SJSA1 (cell line): ENCODE measurements at places on chromosomes 7 and 10. TPM values are rescaled to one million over a fixed set of nuclear protein-coding genes. Genes with fewer than 3 reads are reported as not detected.
A peak's percentile ranks its signal among the peaks of the same experiment; 100 is the strongest.

DNA sequence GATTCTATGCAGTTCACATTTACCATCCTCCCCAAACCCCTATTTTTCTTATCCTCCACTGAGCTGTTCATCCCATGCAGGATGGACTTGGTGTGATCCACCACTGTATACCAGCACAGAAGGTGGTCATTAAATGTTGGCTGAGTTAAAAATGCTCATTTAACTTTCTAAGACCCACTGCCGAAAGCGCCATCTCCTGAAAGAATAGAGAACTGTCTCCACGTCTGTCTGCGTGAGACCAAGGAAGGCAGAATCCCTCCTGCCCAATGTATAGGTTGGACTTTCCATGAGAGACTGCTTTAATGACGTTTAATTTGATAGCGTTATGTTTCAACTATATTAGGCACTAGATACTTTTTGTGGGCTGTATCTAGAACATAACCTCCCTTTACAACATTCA is 124.3 kb downstream of the GPAM start:
- no peak for DNase-seq

- DNase-seq = no peak
Observed at GRCh38 chr7:100859856-100860255, 7.3 kb upstream of the TRIP6 start.

- no peak for DNase-seq
Observed at GRCh38 chr7:2213551-2214215, 19.1 kb downstream of the MAD1L1 start.

DNA sequence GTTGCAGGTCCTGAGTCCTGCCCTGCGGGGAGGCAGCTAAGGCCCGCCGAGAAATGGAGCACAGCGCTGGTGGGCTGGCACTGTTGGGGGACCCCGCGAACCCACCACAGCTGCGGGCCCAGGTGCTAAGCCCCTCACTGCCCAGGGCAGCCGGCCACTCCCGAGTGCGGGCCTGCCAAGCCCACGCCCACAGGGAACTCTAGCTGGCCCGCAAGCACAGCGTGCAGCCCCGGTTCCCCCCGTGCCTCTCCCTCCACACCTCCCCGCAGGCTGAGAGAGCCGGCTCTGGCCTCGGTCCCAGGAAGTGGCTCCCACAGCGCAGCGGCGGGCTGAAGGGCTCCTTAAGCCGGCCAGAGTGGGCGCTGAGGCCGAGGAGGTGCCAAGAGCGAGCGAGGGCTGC is 3.5 kb upstream of the NSMCE4A start:
- DNase-seq = no peak

DNA sequence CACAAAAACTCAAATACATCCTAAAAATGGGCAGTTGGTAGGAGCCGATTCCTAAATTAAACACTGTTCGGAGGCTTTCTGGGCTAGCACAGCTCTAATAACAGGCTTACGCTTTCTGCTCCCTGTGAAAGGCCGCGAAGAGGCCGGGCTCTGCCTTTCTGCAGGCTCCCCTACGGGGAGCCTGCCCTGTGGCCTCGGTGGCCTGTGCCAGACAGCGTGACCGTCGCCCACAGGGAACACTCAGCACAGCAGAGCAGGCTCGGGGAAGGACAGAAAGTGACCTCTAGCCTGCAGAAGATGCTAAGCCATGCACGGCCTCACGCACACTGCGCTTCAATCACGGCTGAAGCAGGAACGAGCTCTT is 64.2 kb downstream of the DIP2C start:
- DNase-seq = no peak

GRCh38 chr10:125661941-125662515 is 20.9 kb downstream of the TEX36 start:
- DNase-seq = no peak

- DNase-seq = no peak
Observed at GRCh38 chr7:44261240-44261639, 60.5 kb downstream of the YKT6 start.

DNA sequence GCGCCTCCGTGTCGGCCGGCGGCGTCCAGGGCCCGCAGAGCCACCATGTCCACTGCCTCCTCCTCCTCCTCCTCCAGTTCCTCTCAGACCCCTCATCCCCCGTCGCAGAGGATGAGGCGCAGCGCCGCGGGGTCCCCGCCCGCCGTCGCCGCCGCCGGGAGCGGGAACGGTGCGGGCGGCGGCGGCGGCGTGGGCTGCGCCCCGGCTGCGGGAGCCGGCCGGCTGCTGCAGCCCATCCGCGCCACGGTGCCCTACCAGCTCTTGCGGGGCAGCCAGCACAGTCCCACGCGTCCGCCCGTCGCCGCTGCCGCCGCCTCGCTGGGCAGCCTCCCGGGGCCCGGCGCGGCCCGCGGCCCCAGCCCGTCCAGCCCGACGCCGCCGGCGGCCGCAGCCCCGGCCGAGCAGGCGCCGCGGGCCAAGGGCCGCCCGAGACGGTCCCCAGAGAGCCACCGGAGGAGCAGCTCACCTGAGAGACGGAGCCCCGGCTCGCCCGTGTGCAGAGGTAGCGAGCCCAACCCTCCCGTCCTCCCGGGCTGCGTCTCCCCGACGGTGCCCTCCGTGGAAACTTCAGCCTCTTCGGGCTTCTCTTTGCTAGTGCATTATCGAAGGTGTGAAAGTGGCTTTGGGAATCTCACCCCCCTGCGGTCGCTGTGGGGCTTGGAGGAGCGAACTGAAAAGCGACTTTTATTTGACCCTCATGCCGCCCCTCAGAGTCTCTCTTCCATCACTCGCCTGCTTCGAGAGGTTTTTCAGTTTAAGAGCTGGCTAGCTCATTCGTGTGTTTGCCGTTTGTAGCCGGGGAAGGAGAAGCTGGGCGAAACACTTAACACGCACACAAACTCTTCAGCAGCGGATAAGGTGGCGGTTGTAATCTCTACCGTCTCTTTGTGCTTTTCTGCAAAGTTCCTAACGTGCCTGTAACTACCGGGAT is 975 bp downstream of the GLCCI1 start:
- DNase-seq = peak; percentile 46

DNA sequence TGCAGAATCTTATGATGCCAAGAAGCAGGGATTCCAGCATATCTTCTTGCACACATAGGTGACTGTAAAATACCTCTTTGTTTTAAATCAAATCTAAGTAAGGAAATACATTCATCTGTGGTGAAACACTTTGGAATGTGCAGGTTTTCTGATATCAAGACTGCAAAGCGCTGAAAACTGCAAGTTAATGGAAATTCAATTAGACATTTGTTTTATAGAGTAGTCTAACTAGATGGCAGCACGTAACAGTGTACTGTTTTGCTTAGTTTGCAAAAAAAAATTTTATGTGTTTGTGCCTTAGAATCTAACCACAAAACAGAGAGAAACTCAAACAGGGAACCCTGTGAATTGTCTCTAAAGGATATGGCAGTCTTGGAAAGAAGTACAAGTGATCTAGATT is 259.2 kb downstream of the HDAC9 start:
- DNase-seq = no peak

DNA sequence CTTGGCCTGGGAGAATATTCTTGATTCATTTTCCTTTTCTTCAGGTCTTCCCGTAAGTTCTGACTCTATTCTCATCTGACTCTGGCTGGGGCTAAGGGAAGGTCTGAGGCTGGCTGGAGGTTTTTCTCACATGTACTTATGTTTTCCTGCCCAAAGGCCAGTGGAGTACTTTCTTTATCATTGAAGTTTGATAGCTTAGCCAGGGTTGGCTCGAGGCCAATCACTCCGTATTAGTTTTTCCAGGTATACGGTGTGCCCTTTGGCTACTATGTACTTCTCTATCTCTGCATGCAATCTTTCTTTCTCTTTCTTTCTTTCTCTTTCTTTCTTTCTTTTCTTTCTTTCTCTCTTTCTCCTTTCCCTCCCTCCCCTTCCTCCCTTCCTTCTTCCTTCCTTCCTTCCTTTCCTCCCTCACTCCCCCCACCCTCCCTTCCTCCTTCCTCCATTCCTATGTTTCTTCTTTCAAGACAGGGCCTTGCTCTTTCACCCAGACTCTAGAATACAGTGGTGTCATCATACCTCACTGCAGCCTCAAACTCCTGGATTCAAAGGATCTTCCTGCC is 26.8 kb upstream of the VKORC1L1 start:
- DNase-seq = no peak

GRCh38 chr7:131238347-131238931 is 89.2 kb upstream of the MKLN1 start:
- DNase-seq = no peak

- DNase-seq = no peak
Observed at GRCh38 chr7:106482091-106482490, 178.9 kb downstream of the CCDC71L start.

- DNase-seq = peak; percentile 86
Observed at GRCh38 chr7:66281678-66282590, 76.8 kb downstream of the TPST1 start.

DNA sequence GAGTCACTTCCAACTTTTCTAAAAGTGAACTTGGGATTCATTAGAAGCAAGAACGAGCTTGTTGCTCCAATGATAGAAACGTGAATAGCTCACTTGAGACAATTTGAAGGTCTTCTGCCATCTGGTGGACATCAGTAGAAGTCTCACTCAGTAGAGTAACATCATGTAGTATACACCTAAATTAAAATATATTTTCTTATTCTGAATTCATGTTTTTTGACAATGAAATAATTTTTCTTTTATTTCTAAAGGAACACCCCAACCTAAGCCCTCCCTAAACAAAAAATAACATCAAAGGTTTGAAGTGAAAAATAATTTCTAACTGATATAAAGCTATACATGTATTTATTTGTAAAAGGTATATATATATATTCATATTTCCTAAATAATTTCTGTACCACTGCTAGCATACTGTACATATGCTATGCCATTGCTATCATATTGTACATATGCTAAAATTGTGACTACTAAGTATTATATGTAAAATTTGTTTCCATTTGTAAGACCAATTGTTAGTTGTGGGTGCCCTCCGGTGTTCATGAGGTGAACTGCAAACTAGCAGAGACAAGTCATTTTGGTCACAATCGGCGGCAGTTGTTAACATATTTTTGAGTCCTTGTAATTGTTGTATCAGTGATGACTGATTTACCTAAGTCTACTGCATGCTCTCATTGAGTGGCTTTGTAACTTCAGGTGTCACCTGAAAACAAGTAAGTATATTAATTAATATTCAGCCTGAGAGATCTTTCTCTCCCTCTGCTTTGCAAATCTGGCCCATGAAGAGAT is 121.9 kb downstream of the PTPRZ1 start:
- DNase-seq = peak; percentile 31

GRCh38 chr10:61302124-61302523 is 151.1 kb downstream of the TMEM26 start:
- DNase-seq = no peak

GRCh38 chr10:21528236-21529031 is 3.0 kb upstream of the SKIDA1 start:
- DNase-seq = no peak

DNA sequence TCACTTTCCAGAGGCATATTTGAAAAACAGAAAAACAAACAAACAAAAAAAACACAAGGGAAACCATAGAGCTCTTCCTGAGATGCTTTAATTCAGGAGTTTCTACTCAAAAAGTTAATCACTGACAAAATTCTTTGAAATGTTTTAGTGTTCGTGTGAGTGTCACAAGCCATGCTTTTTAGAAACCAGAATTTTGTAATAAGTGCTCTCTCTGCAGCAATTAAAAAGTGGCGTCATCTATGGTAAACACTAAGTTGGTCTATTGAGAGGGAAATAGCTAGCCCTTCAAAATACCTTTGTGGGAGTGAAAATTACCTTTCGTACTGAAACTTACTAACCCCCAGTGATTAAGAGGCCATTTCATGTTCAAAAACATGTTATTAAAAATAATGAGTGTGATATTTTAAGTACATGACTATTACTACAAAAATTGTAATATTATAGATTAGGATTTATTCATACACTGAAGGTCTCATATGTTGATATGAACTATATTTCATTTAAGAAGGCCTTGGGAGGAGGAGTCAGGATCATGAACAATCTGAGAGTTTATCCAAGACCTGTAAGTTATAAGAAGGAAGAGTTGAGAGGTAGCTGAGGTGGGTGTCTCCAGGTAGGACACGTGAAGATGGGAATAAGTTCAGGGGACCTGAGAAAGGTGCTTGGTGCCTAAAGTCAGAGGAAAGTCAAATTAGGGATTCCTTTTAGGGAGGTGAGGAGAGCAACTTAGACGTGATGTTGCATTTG is 94.6 kb downstream of the PPP1R9A start:
- DNase-seq = no peak

- DNase-seq = no peak
Observed at GRCh38 chr10:92327445-92328433, 36.8 kb downstream of the MARCHF5 start.

DNA sequence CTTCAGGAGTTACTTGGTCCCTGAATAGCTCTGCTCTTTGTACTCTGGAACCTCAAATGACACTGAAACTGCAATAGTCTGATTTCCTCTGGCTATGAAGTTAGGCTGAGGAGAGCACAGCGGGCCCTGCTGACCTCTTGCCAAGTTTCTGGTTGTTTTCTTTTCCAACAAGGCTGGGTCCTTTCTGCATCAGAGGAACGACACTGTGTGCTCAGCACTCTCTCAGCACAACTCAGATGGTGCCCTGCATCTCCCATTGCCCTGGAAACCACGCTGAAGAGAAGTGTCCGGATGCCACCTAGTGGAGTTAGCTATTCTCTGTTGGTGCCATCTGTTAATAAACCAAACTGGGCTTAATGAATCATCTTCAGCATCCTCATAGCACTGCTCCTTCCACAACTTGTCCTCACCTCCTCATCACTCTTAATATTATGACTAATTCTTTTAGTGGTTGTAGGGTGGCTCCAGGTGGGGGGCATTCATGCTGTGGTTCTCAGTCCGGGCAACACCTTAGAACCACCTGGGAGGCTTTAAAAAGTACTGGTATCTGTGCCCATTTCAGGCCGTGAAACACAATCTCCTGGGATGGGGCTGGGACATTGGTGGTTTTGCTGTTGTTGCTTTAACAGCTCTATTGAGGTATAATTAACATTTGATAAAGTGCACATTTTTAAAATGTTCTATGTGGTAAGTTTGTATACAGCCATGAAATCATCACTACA is 8.2 kb upstream of the EFCAB10 start:
- peak; percentile 64 for DNase-seq

DNA sequence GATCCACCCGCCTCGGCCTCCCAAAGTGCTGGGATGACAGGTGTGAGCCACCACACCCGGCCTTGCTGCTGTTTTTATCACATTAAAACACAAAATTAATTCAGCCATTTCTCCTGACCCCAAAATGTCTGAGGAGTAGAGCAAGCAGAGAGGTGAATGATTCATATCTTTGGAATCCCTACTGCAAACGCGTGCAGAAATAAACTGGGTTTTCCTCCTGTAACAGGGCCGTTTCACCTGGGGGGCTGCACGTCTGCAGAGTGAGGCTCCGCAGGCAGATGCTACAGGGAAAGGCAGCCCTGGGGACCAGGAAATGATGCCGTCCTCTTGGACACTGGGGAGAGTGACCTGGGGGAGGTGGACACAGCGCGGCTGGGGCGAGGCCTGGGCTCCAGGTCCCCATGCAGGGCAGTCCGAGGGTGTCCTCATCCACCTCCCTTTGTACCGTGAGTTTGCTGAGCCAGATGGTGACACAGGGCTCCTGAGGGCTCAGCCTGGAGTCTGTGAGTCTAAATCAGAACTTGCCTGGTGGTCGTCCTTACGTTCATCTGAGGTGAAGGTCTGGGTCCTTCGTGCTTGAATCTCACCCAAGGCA is 41.9 kb downstream of the PDGFA start:
- DNase-seq = no peak

- DNase-seq = no peak
Observed at GRCh38 chr10:72875250-72876055, 18.1 kb upstream of the OIT3 start.

- no peak for DNase-seq
Observed at GRCh38 chr10:42754155-42755027, 28.2 kb upstream of the BMS1 start.

Gene NEUROG3
- not detected in 2 replicates for total RNA-seq

Gene ATAD1
- 46.2 and 63.7 TPM in 2 replicates for total RNA-seq

Gene STEAP4
- total RNA-seq = not detected in 2 replicates

Gene SLC39A12
- total RNA-seq = not detected in 2 replicates

Gene ANK3
- 0.97 TPM in 1 of 2 replicates, not detected in the other for total RNA-seq

Gene LAMB1
- 110 and 136 TPM in 2 replicates for total RNA-seq

Gene FANK1
- total RNA-seq = 0.18 TPM in 1 of 2 replicates, not detected in the other

Gene TPK1
- 1.5 and 4.4 TPM in 2 replicates for total RNA-seq
